ENCODE measurements at places on chromosomes 11 and 22.

DNA sequence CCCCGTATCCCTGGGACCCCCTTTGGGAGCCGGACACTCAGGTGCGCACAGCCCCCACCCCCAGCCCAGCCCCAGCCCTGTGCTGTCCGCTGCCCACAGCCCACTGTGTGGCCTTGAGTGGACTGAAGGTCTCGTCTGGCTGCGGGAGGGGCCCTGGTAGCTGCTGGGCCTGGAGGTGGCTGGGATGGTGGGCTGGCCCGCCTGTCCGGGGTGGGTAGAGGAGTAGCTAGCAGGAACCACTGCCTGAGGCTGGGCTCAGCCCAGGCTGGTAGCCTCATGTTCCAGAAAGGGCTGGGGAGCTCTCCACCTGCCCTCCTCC is 4.6 kb upstream of the MUC6 start:
- no peak for DNase-seq

DNA sequence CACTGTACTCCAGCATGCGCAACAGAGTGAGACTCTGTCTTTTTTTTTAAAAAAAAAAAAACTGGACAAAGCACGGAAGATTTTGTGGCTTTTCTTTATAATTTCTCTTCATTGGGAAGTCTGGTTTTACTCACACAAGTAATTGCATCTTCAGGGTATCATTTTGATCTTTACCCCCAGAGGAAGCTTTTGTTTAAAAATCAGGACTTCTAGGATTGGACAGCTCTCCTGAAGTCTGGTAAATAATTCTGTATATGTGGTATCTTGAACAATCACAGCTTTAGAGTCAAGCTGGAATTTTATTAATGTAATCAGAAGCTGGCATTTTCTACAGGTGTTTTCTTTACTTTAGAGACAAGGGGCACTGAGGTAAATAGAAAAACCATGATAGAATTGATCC is 208.1 kb upstream of the NARS2 start:
- no peak for DNase-seq

DNA sequence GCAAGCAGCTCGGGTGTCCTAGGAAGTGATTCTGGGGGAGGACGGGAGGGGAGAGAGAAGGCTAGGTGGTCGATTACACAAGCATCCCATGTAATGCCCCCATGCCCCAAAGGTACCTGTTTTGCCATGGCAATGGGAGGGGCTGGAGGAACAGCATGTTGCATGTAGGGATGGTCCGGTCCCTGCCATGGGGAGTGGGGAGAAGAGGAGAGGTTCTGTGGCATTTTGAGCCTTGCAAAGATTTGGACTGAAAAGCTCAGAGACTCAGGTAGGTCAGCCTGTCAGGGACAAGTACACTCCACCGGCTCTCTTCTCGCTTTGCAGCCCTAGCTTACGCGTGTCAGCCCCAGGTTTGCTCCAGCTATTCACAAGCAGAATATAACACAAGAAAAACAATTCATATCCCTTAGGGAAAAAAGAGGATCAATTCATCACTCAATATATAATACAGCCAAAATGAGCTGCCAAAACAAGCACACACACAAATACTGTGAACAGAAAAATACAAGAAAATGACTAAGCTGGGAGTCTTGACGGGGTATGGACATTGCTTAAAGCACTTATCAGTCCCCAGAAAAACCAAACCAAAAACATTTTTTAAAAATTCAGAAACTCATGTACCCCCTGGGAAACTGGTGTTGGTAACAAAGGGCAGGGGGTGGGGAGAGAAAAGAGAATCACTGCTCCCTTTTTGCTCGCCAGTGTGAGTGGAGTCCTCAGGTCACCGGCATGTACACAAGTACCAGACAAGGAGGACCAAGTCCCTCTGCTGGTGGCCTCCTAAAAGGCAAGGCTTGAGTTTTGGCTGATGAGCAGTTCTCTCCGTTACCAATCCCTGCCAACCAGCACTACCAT is 21.6 kb downstream of the APOL5 start:
- no peak for DNase-seq

- no peak for DNase-seq
Measured at GRCh38 chr11:30311189-30311588, 11.7 kb upstream of the ARL14EP start.

- no peak for DNase-seq
Measured at GRCh38 chr11:58782066-58782465, 50.3 kb upstream of the GLYAT start.

GRCh38 chr11:129440028-129440713 is 64.5 kb downstream of the BARX2 start:
- DNase-seq = no peak

DNA sequence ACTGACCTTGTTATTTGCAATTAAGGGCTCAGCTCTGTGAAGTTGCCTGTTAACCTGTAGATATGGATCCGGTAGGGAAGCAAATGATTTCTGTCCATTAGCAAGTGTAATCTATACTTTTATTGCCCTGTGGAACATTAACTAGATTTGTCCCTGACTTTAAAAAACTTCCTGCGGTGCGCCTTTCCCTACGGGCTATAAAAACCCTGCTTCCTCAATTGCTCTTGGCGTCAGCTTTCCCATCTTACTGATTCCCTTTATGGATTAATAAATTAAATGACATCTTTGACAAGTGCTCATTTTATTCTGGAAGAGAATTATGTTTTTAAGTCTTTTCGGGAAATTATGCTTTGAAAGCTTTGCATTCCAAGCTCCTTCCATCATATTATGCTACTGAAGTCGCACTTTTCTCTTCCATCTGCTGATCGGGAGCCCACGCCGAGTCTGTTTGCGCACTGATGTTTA is 18.3 kb upstream of the CLMP start:
- no peak for DNase-seq

- DNase-seq = no peak
Measured at GRCh38 chr22:22841598-22841997, 46.0 kb upstream of the IGLL5 start.

DNA sequence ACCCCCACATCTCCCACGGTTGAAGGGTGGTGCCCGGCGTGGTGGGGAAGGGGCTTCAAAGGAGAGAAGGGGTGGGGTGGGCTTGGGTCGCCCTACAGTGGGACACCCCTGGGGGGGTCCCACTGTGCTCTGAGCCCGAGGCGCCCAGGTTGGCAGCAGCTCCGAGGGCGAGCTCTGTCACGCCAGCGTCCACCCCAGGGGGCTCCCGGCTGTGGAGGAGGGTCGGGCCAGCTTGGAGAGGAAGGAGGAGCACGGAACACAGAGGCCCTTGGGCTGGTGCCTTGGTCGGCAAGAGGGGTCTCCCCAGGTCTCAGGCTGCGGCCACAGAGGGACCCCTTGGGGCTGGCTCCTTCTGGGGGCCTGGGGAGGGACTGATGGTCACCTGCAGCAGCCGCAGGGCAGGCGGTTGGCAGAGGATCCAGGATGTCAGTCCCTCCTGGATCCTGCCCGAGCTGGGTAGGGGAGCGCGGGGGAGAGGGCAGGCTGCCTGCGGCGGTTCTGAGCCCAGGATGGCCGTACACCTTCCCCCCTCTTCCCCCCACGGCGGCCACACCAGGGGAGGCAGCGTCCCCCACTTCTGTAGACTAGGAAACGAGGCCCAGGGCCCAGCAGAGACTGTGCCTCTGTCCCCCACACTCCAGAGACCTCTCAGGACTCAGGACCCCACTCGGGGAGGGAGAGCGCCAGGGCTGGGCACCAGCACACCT is 788 bp downstream of the MUC6 start:
- no peak for DNase-seq

DNA sequence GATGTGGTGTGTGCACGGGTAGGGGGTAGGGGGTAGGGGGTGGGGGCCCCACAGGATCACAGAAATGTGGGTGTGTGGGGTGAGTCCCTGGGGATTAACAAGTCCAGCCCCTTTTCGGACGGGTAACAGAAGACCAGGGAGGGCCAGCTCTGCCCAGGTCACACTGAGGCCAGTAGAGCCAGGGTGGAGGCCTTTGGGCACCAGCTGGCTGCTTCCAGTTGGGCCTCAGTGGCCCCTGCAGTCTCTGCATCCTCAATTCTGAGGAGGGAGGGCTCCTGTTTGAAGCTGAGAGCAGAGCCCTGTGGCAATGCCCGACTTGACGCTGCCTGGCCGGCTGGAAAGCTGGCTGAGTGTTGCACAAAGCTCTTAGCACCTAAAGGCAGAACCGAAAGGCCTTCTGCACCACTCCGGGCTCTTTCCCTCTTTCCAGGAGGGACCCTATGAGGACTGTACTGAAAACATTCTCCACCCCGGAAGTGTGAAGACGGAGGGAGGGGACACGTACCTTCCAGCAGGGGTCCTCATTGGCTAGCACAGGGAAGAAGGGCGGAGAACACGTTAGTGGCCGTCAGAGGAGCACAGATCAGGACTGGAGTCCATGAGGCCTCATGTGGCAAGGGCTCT is 120.4 kb downstream of the PHF21B start:
- peak; percentile 43 for DNase-seq

DNA sequence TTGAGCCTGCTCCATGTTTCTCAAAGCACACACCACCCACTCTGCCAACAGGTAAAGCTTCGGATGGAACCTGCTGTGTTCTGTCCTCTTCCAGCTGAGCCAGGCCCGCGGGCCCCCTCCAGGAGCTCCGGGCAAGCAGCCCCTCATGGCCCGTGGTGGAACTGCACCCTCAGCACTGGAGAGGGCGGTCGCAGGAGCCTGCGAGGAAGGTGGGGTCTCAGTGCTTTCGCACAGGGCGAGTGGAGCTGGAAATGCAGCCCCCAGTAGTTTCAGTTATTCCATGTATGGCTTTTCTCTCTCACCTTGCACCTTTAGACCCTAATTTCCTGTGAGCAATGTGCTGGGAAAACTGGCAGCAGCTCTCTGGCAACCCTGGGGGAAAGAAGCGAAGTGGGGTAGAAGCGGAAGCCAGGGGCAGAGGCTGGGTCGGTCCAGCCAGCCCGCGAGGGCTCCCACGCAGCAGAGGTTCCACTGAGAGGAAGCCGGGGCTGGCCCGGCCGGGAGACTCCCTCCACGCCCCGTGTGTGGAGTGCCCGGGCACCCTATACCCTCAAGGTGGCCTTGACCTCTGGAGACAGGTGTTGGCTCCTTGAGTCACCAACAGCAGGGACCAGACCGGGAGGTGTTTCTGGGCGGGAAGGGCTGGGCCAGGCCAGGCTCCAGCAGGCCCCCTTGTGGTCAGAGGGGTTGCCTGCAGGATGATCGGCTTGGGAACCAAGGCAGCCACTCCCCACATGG is 119.9 kb upstream of the TMEM45B start:
- no peak for DNase-seq

DNA sequence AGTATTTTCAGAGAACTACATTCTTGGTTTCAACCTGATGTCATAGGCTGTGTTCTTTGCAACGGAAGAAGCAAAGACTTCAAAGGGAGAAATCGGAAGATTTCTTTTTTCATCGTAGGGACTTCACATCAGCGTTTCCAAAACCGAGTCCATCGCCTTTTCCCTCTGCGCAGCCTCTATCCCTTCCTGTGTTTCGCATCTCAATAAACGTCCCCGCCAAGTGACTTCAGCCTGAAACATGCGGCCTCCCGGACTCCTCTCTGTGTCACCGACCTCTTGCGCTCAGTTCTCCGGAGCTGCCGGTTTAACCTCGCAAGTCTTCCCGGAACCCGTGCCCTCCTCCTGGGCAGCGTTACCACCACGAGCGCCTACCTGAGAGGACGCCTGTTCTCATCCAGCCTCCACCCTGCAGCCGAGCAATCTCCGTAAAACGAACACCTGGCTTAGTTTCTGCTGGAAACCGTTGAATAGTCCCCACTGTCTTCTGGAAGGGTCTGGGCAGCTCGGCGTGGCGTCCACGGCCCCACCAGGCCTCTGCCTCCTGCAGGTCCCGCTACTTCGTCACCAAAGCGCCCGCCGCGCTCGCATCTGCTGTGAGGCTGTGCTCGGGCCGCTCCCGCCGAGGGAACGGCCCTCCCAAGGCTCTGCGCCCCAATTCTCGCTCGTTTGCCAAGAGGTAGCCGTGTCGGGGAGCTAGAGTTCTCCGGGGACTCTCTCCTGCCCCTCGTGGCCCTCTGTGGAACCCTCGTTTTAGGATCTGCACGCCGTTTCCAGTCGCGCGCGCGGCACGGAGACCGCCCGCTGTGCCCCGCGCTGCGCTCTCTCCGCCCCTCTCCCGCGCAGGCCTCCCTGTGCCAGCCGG is at the start of gene GLB1L3:
Gene GLB1L3 (plus strand): TSS at position 846 of the 862 bp plus-strand sequence. CDS start 362 bp downstream, outside the sequence.
- no peak for DNase-seq

DNA sequence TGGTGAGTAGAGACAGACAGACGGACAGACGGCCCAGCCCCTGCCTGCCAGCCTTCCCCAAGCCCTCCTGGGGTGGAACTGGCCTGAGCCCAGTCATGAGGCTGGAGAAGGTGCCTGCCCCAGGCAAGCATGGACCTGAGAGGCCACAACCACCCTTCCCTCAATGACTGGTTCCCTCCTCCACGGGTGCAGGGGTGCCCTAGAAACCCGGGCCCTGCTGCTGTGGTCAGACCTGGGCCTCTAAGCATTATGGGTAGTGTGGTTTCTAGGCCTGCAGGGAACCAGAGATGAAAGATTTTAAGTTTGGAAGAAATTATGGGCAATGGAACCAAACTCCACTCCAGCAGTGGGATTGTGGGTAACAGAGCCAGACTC is 13.5 kb downstream of the RHBDD3 start:
- DNase-seq = no peak

GRCh38 chr11:96464700-96465307 is 75.0 kb downstream of the JRKL start:
- no peak for DNase-seq

DNA sequence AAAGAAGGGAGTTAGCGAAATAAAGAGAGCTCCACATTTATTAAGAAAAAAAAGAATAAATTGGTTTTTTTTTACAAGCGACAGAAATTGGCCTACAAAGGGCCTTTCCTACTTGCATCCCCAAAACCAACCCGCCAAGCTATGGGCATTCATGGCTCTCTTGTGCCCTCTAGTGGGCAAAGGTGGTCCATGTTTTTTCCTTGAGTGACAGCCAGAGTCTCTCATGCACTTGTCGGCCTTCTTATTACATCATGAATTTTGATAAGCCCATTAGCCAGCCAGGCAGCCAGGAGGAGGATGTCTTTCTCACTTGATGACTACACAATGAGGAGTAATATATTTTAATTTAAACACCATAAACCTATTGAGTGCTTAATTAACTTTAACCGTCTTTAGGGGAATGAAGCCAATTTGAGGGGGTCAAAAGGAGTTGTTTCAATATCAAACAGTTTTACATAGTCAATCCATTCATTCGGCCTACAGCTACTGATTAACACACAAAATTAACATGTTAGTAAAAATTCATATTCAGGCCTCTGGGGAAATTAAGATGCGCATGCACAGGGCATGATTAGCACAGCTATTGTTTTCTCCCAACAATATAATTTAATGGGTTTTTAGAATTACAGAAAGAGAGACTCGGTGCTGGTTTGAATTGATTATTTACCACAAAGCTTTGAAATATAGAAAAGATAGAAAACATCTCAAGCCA is 85.5 kb downstream of the RCN1 start:
- peak; percentile 80 for DNase-seq

GRCh38 chr22:47245286-47245685 is 482.8 kb downstream of the TBC1D22A start:
- DNase-seq = no peak

- DNase-seq = no peak
Measured at GRCh38 chr11:102527684-102528083, 2.9 kb downstream of the MMP7 start.

GRCh38 chr11:47786373-47786772 is 19.2 kb upstream of the FNBP4 start:
- DNase-seq = no peak

- DNase-seq = no peak
Measured at GRCh38 chr11:45215098-45215865, 68.8 kb downstream of the PRDM11 start.

- DNase-seq = no peak
Measured at GRCh38 chr11:110301577-110301976, 5.2 kb upstream of the RDX start.
